RCC 7860 (cell line): ENCODE measurements at places on chromosomes 4 and X.

GRCh38 chrX:155888139-155888538 lies 7.0 kb downstream of the VAMP7 start:
- peak; percentile 75 for DNase-seq

DNA sequence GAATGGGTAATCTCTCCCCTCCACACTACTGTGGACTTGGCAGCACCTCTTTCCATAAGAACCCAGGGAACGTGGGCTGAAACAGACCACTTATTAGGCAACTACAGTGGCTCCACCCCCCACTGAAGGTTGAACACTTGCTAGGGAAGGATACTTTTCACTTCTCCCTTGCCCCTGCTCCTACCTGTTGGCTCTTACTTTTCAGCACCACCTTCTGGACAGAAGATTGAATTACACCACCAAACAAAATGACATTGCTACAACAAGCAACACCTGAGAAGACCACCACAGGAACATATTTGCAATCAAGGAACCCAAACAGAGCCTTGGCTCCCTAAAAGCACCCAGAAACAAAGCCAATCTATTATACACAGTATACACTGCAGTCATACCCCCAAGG lies 132.1 kb upstream of the CXCL13 start:
- DNase-seq: no peak

- no peak for DNase-seq
Observed at GRCh38 chrX:43446752-43447151, 209.3 kb upstream of the MAOA start.

DNA sequence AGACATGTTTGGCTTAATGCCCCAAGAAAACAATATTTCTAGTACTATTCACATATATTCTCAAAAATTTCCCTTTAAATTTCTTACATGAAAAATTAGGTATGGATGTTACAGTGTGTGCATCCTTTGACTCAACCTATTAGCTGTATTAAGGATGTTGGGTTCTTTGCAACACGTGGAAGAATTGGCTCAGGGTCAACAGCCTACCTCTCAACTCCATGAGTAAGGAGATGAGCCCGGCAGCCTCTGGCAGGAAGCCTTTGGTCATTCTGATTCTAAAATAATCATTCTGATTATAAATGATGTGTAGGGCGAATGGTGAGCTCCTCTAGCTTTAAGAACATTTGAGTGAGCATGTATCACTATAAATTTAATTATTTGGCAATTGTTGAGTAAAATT lies 148.0 kb upstream of the WDFY3 start:
- no peak for DNase-seq

DNA sequence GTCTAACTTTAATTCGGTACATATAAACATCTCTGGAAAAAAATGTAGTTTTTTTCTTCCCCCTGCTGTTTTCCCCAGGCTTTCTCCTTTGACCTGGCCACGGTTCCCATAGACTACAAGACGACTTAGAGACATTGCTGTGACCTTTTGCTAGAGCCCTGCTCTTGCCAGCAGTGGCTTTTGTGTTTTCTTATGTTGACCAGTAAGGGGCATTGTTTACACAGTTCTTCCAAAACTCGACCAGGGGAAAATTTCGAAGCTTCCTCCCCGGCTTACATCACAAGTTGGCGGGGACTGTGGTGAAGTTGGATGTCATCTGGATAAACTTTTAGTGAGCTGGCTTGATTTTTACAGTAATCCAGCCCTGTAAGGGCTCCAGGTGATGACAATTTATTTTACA lies 9.3 kb downstream of the CCDC160 start:
- no peak for DNase-seq

DNA sequence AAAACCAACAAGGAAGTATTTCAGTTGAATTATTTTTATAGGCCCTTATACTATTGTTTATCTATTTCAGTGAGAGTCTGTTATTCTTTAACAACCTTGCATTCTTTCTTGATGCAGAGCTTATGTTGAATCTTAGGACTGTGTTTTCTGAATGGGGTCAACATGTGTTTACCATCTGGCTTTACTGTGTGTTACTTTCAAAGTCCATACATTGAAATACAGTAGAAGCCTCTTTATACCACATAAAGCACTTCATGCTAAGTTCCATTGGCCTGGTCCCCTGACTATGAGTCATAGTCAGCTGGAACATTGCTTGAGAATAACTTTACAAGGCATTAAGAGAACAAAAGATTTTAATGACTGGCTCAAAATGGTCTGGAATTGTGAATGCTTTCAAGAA lies 152.6 kb downstream of the GASK1B start:
- DNase-seq: peak; percentile 55

DNA sequence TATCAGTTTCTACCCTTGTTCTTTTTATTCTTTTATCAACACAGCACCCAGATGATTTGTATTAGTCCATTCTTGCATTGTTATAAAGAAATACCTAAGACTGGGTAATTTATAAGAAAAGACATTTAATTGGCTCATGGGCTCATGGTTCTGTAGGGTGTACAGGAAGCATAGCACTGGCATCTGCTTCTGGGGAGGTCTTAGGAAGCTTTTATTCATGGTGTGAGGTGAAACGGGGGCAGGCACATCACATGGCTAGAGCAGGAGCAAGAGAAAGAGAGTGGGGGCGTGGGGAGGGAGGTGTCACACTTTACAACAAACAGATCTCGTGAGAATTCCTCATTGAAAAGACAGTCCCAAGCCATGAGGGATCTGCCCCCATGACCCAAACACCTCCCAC lies 285.3 kb downstream of the SMARCA1 start:
- no peak for DNase-seq

- no peak for DNase-seq
Observed at GRCh38 chr4:52824603-52825459, 37.3 kb upstream of the RASL11B start.

- DNase-seq: no peak
Observed at GRCh38 chr4:180530787-180531186, 1712.4 kb upstream of the TENM3 start.

DNA sequence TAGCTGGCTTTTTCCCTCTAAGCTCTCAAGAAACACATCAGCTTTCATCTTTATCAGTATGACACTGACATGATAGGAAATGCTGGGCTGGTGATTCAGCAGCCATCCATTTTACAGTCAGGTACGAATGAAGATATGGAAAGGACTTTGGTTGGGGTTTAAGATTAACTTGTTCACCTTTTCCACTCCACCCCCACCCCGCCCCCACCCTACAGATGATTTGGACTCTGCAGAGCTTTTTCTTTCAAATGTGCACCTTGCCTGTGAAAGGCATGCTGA lies 132.6 kb downstream of the AKAP4 start:
- no peak for DNase-seq

- DNase-seq: no peak
Observed at GRCh38 chrX:23662187-23662586, 5.1 kb upstream of the PRDX4 start.

GRCh38 chr4:95522682-95523530 lies 25.9 kb downstream of the UNC5C start:
- no peak for DNase-seq

- DNase-seq: no peak
Observed at GRCh38 chr4:75142850-75143249, 209.9 kb downstream of the PARM1 start.

DNA sequence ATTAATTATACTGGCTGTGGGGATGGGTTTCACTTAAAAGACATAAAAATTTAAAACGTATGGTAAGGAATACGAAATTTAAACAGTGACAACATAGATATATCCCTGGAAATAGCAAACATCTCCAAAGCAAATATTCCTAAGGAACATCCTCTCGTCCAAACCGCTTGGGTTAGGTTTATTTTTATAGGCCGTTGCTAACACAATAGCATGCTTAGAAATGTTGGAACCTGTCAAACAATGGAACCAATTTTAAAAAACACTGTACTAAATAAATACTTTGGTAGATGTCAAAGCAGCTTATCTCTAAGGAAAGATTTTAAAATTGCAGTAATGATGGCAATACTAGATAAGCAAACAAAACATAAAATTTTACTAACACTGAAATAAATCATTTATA lies 45.4 kb downstream of the SEC24D start:
- DNase-seq: no peak

GRCh38 chr4:143641361-143641760 lies 59.1 kb downstream of the FREM3 start:
- no peak for DNase-seq

- DNase-seq: no peak
Observed at GRCh38 chr4:87017580-87018342, 83.0 kb downstream of the AFF1 start.

DNA sequence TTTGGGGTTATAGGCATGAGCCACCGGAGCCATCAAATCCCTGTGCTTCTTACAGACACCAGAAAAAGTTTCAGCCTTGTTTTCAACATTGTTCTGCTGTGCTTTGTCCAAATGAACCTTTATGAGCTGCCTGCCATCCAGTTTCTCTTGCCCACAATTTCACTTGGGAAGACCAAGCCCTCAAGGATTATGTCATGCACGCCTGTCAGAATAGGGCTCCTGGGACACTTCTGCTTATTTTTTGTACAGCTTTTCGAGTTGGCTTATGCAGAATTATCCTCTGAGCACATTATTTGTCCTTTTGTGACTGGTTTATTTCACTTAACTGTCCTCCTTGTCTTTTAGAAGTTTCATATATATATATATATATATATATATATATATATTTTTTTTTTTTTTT lies 16.2 kb downstream of the UBE2K start:
- DNase-seq: no peak

DNA sequence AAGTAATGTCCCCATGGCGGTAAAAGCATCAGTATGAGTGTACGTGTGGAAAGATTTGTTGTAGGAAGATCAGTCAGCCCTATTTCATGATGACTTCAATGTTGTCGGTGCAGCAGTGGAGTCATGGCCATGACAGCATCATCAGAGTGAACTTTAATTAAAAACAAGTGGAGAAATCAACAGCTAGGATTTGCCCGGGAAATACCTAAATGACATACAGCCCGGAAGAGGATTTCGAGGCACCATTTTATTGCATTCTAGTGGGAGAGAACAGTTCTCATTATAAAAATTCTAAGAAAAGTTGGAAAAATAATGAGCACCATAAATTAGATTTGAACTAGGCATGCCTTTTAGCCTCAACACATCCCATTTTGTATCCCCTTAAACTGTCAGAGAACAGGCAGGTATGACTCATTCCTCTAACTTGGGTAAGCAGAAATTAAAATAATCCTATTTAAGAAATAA lies 170.1 kb downstream of the SHROOM3 start:
- no peak for DNase-seq

GRCh38 chr4:36348403-36348938 lies 67.1 kb downstream of the DTHD1 start:
- no peak for DNase-seq

GRCh38 chr4:95107004-95107403 lies 349.2 kb downstream of the BMPR1B start:
- no peak for DNase-seq

GRCh38 chr4:41192136-41192535 lies 22.2 kb downstream of the APBB2 start:
- DNase-seq: no peak

- DNase-seq: peak; percentile 55
Observed at GRCh38 chrX:70166601-70167590, 10.4 kb upstream of the DGAT2L6 start.

DNA sequence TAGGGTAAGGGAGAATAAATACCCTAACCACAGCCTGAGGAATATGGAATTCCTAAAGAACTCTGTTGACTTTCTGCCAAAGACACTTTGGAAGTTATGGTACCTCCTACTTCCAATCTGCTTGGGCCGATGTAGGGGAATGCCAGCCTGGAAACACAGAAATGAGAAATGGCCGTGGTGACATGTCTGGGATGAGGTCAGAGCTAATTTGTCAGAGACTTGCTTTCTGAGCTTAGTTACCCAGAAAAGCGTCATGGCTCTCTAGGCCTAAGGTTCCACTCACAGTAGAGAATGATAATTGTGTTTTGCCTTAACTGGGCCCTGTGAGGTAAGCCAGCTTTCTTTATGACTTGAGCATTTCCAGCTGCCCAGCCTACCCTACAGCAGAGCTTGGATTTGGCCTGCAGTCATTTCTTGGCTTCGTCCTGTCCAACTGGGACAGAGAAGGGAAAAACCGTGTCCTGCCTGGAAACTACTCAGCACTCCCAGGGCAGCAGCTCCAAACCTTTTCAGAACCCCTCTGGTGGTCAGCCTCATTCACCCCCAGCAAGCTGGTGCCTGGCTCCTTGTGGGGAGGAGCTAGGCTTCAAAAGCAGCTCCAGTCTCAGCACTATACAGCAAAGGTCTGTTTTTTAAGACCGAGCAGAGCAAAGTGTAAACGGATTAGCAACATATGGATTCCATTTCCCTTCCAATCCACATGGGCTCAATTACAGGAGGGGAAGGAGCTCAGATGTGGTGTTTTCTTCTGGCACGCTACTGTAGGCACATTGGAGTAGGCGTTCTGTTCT lies 92.3 kb downstream of the RLIM start:
- DNase-seq: peak; percentile 4

DNA sequence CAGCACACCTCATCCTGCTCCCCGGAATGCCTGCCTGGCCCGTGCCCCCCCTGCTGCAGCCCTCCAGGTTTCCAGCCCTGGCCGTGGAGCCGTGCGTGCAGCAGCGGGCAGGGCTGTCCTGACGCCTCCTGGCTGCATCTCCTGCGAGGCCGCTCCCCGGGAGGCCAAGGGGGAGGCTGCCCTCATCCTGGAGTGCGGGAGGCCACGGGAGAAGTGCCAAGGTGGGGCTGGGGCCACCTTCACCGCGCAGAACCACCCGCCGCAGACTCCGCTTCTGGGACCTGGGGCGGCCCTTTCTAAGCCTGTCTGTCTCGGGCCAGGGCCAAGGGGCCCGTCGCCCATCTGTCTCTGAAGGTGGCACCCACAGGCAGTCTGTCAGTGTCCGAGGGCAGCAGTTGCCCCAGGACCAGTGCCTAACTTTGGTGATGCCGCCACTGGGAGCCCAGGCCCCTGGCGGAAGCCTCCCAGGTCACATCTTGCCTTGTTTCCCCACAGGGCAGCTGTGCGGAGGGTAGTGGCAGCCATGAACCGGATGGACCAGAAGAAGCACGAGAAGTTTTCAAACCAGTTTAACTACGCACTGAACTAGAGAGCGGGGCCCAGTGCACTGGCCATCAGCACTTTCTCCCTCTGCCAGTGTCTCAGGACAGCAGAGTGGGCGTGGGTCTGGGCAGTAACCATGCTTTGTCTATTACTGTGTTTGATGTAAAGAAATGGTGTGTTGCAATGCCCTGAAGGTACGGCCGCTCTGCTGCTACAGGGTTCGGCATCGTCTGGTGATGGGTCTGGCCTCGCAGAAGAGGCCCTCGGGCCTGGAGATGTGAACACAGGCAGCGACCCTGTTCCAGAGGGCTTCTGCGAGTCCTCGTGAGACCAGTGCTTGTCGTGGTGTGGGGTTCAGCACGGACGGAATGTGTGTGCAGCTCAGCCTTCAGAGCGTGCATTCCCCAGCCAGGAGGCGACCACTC lies 20.6 kb downstream of the NKX1-1 start:
- DNase-seq: no peak

DNA sequence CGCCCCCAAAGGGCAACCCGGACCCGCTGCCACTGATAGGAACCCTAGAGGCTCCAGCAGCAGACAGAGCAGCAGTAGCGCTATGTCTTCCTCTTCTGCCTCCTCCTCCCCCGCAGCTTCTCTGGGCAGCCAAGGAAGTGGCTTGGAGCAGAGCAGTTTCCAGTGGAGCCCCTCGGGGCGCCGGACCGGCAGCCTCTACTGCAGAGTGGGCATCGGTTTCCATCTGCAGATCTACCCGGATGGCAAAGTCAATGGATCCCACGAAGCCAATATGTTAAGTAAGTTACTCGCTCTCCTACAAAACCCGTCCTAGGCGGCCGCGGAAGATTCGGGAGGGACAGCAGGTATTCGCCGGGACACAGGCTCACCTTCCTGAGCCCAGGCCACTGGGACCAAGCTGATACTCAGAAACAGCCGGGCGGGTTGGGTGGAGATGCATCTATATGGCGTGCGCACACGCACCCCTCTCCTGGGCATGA lies 477 bp downstream of the FGF5 start:
- peak; percentile 47 for DNase-seq

- DNase-seq: no peak
Observed at GRCh38 chr4:139483000-139483399, 29.1 kb downstream of the RAB33B start.
